ENCODE measurements at places on chromosomes 3 and 15.

DNA sequence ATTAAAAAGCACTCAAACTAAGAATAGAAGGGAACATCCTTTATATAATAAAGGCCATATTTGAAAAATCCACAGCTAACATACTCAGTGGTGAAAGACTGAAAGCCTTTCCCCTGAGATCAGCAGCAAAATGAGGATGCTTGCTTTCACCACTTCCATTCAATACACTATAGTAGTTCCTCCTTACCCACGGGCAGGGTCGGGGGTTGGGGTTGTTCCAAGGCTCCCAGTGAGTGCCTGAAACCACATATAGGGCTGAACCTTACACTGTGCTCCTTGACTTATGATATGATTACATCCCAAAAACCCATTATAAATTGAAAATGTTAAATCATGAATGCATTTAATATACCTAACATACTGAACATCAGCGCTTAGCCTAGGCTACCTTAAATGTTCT is 37.7 kb downstream of the ALDH1L1 start:
- no peak for DNase-seq

- no peak for DNase-seq
These were observed 16.6 kb upstream of the GYG1 start for GRCh38 chr3:148974726-148975125.

DNA sequence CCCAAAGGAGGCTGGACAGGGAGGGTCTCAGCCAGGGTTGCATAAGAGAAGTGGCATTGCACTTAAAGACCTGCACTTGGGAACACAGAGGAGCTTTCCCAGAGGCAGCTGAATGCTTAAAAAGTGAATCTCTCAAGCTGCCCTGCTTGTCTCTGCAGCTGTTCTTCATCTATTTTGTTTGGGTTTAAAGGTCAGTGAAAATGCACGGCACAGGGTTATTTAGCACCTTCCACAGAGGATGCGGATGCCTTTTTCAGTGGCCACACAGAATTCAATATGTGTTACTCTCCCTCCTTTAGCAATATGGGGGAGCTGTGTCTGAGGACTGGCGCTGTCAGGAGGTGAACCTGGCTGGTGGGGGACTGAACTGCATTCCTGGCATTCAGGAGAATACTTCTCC is 22.7 kb upstream of the CTNNB1 start:
- no peak for DNase-seq

DNA sequence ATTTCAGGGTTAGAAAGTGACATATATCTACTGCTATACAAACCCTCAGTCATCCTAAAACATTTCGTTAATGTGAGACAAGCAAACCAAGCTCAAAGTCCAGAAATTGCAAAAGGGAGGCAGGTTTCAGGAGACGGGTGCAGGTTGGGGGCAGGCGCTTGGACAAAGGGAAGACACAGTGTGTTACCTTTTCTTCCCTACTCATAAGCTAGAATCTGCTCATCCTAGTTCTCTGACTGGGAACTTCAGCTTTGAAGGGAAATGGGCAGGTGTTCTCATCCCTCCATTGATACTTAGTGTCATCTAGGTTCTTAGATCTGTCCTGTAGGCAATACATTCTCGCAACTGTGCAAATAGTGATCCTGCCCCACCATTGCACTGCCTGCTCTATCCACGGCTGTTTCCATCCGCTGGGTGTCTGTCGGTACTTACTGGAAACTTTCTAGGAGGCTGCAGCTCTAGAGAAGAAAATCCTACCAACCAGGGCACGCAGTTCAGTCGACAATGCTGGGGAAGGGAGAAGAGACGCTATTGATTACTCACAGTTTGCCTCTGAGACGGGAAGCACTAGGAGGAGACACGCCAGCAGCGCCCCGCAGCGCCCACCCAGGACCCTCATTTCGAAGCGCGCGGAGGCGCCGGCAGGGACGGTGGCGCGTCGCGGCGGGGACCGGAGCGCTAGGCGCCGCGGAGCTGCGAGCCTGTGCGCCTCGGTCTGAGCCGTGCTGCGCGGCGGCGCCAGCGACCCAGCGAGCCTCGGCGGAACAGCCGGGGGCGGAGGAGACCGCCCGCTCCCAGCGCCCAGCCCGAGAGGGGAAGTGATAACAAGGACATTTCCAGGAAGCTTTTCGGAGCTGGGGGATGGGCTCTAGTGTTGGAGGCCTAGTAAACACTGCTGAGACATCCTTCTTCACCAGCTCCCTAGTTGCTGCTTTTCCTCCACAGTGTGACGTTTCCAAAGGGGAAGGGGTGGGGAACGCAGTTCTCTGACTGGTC is at the start of gene PROS1:
Gene PROS1, minus strand, starts transcription at position 766 of the 996 bp plus-strand sequence. Its CDS starts 147 bp downstream, at position 619.
- peak; percentile 75 for DNase-seq

DNA sequence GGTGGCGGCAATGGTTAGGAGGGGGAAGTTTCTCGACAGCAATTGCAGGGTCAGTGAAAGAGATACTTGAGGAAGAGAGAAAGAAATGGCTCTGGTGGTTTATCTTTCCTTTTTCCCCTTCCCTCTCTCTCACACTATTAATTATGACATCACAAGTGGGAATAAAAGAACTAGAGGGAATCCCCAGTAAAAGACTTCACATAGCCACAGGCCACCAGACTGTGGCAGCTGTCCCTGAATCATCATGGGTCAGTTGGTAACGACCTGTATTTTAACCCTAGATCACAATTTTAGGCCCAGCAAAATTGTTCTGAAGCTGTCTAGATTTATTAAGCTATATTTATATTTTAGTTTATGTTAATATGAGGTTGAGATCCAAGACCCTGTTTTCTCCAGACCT is 40.3 kb downstream of the MBNL1 start:
- DNase-seq, result no peak

- DNase-seq, result no peak
These were observed 630 bp downstream of the SNRK start for GRCh38 chr3:43286841-43287499.

DNA sequence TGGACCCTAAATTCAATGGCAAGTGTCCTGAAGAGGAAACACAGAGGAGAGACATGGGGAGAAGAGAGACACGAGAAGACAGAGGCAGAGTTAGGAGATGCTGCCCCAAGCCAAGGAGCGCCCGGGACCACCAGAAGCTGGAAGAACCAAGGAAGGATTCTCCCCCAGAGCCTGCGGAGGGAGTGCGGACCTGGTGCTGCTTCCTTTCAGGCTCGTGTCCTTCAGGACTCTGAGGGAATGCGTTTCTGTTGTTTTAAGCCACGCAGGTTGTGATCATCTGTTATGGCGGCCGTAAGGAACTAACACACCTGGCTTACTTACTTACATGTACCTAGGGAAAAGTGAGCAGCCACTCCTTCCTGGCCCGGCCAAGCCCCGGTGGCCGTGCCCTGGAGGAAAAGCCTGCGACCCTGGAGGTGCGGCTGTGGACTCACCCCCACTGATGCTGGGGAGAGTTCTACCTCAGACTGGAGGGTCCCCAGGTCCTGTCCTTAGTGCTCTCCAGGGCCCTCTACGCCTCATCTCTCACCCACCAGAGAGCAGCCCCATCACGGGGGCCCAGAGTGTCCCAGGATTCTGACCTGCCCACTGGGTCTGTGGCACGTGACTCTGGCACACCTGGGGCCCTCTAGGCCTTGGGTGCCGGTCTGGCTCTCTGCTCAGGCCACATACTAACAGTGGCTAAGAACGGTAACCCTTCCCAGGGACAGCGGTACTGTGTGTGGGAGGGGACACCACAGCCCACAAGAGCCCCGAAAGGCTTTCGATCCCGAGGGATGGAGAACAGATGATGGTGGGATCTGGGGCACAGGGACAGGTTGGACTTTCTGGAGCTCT is 61.8 kb downstream of the ITGA11 start:
- DNase-seq, result no peak

DNA sequence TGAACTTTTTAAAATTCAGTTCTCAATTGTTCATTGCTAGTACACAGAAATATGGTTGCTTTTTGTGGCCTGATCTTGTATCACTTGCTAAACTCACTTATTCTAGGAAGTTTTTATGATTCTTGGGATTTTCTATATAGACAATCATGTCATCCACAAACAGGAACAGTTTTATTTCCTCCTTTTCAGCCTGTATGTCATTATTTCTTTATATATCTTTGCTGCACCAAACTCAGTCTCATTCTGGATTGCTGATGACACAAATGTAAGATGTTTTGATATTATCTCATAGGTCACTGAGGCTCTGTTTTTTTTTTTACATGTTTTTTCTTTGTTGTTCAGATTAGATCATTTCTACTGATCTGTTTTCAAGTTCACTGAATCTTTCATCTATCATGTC is 71.7 kb downstream of the TTBK2 start:
- no peak for DNase-seq

GRCh38 chr15:58526647-58527192 is 94.9 kb downstream of the LIPC start:
- no peak for DNase-seq

- no peak for DNase-seq
These were observed 15.9 kb downstream of the IL17RB start for GRCh38 chr3:53862241-53862640.

DNA sequence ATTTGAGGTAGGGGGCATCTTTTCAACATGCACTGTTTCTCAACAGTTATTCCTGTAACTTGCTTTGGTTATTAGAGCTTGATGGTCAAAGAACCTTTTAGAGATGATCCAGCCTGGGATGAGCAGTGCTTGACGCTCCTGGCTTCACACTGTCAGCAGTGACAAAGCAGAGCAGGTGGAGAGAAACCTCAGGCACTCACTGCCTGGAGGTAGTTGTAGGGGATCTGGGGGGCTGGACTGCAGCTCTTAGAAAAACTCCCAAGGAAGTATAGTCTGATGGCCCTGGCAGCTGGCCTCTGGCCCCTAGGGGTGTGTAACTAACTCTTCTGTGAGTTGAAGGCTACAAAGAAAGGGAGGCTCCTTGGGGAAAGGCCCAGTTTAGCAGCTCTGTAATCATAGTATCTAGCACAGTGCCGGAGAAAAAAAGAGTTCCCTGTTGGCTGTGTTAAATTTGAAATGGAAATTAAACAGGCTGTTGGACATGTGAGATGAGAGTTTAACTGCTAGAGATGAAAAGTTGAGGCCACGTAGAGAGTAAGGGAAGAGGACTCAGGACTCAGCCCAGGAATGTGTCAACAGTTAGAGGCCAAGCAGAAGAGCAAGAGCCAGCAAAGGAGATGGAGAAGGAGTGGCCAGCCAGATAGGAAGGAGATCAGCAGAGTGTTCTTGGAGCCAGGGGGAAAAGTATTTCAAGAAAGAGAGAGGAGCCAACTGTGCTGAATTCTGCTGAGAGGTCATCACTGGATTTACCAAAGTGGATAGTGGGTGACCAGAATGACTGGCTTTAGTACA is 14.2 kb downstream of the OXNAD1 start:
- DNase-seq, result no peak

DNA sequence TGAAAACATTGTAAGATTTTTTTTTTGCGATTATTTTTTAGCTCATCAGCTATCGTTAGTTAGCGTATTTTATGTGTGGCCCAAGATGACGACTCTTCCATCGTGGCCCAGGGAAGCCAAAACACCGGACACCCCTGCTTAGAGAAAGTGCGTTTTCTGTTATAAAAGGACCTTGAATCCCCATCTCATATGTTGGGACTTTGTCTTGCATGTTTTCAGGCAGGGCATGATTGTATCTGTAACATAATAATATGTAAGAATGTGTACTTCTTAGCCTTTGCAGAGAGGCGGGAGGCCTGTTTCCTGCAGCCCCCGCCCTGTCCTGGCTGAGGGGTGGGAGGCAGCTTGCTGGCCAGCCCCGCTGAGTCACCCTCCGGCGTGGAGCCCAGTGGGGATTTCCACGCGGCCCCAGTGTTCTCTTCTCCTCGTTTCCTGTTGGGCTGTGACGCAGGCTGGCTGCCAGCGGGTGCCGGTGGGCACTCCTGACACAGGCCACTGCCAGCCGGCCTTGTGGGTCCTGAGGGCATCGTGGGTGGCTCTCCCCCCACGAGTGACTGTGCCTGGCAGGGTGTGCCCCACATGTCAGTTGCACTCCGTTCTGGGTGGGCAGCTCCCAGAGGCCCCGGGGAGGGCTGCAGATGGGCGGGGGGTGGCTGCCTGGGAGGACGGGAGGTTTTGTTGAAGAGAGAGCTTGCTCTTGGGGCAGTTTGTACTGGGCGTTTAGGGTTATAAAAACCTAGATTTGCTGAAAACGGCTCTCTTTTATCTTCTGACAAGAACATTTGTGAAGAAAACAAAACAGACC is 55.6 kb downstream of the SMAD3 start:
- no peak for DNase-seq

- no peak for DNase-seq
These were observed 154.9 kb downstream of the PEX5L start for GRCh38 chr3:179881791-179882190.

DNA sequence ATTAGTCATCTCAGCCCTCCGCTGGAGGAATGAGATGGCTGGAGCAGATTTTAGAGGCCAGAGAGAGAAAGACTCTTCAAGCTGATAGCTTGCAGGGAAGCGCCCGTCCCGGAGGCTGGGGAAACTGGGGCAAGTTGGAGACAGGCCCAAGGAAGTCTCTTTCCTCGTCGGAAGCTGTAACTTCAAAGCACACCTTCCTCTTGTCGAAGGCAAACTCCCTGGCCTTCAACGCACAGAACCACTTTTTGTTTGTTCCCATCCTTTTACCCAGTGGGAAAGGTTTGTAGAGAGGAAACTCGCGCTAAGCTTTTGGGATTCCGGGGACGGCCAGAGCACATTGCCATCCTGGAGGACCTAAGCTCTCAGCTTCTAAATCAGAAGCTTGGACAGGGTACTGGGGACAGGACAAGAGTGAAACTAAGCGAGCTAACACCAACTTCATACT is 900 bp upstream of the EOMES start:
- DNase-seq, result no peak

DNA sequence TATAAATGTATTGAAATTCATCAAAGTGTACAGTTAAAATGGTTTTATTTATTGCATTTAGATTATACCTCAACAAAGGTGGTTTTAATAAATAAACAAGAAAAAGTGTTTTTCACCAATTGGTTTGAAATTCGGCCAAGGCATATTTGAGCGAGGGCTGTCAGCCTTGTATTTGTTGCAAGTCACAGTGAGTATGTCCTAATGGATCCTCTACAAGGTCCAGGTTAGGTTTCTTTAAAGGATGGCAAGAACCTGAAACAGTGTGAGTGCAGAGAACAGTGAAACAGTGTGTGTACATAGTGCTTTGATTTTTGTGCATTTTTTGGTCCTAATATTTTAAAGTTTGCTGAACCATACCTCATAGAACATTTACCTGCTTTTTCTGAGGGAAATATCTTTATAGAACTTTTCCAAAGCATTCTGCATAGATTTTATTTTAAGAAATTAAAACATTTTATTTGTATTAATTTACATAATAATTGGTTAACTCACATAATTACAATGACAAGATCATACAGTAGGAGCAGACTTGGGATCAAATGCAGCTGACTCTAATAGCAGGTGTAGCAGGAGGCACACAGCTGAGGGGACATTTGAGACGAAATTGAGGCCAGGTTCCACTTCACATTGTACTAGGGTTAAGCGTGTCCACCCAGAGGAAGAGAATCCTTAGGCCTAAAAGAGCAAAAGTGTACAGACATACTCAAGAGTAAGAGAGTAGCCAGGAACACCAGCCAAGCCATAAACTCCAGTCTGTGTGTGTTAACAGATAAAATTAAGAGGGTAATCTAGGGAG is 428.8 kb upstream of the TPRG1 start:
- no peak for DNase-seq

GRCh38 chr3:165549665-165550064 is 287.6 kb downstream of the BCHE start:
- DNase-seq, result no peak

- DNase-seq, result no peak
These were observed 22.0 kb downstream of the CPEB1 start for GRCh38 chr15:82625136-82625535.
